ENCODE measurements at places on chromosomes 11 and 22.

GRCh38 chr11:18457450-18457849 is 1.8 kb downstream of the LDHAL6A start:
- DNase-seq: no peak

- DNase-seq: no peak
Measured at GRCh38 chr11:116348226-116348625, 424.6 kb downstream of the BUD13 start.

DNA sequence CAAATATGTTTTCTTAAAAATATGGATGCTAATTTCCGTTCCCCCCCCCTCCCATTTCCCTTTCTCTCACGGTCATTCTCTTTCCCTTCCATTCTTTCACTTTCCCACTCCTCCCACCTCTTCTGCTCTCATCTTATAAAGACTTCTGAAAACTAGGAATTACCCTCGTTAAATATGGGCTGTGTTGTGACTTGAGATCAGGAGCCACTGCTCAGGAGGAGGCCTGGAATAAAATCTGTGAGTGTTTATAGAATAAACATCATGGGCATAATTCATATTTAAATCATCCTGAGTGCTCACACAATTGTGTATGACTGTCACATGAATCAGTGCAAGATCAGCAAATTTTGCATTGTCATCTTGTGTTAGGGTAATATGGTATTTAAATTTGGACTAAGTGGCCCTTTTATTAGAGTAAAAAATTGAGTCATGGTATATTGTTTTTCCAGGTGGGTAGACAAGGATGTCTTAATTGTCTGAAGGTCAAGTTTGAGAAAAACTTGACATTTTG is 208.0 kb downstream of the DDX10 start:
- no peak for DNase-seq

DNA sequence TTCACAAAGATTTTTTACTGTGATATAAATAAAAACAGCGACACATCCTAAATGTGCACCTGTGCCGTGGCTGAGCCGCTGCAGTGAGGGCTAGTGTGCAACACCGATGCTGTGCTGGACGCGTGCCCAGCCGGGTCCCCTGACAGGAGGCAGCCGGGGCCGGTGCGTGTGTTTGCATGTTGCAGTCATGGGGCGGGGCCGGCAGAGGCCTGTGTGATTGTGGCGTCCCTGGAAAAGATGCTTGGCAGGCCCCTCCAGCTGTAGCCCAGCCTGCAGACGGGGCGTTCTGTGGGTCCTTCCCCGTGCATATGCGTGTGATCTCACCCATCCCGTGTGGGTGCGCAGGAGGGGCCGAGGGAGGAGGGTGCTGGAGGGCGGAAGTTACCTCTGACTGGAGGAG is 30.6 kb downstream of the MUC6 start:
- no peak for DNase-seq

GRCh38 chr11:91158297-91158696 is 935.4 kb upstream of the CHORDC1 start:
- DNase-seq: no peak

DNA sequence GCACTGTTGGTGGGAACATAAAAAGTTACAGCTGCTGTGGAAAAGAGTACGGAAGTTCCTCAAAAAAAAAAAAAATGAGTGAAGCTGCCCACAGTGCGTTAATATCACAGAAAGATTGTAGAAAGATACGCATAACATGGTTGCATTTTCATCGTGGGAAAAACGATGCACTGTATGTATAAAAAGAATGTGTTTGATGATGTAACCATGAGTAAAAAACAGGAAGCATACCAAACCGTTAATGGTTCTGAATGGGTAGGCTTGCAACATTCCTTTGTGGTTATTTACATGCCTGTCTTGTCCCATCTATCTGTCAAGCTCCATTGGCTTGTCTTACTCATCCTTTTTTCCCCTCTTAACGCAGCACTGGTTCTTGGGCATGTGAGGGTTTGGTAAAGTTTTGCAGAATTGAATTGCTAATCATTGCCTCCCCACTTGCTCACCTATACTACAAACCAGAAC is 33.8 kb upstream of the DKK3 start:
- no peak for DNase-seq

DNA sequence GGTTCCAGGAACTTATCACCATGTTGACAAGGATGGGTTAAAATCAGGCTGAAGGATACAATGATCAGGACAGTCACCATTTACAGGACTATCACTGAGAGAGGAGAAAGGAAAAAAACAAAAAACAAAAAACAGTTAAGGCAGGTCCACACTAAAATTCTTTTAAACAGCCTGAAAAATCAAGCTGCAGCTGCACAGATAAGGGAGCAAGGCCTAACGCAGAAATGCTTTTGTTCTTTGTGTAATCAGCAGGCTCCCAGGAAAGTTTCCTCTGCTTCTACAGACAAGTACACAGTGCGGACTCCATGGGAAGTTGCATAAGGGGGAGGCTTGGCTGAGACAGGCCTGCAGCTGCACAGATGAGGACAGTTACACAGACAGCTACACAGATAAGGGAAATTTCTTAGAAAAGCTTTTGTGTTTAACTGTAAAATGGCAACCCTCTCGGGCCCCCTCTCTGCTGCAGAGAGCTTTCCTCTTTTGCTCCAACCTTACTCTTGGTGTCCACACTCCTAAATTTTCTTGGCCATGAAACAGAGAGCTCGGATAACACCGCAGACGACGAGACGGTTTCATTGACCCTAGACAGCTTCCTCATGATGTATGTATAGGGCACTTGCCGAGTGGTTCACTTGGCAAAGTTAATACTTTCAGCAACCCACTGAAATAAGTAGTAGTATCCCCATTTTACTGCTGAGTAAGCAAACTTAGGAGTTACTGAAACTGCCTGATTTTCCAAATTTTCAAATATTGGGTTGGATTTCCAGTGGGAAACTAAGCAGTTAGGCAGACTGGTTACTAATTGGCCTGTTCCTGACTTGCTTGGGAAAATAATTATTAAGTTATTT is 45.5 kb downstream of the PIWIL3 start:
- DNase-seq: no peak

GRCh38 chr11:79273781-79274180 is 167.0 kb downstream of the TENM4 start:
- no peak for DNase-seq

DNA sequence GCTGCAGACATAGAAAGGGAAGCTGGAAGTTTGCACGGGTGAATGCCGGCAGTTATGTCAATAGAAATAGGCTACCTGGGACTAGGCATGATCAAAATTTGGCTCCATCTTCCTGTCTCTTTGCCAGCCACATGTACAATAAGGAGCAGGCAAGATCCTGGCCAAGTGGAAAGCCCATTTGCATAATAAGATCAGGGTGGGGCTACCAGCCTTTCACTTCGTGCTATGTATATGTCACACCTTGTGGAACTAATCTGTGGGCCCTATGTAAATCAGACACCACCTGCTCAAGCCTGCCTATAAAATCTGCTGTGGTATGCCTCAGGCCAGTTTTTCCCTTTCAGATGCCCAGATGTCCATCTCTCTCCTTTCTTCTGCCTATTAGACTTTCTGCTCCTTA is 79.3 kb upstream of the DRD2 start:
- no peak for DNase-seq

GRCh38 chr11:62390722-62391121 is 28.1 kb upstream of the SCGB1A1 start:
- DNase-seq: no peak

GRCh38 chr11:81112718-81113117 is 1620.9 kb downstream of the FAM181B start:
- DNase-seq: no peak

- no peak for DNase-seq
Measured at GRCh38 chr11:7281079-7281478, 29.4 kb downstream of the SYT9 start.

DNA sequence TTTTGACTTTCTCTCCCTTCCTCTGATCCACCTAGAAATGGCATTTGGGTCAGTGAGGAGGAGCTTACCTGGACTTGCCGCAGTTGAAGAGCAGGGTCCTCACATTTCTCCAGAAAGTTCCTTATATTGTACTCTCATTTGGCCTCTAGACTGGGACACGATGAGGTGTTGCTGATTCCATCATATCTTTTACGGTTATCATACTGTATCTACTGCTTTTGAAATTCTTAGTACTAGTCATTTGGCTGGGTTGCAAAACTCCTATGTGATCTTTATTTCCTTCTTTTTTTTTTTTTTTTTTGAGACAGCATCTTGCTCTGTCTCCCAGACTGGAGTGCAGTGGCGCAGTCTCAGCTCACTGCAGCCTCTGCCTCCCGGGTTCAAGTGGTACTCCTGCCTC is 58.7 kb upstream of the FAM181B start:
- no peak for DNase-seq

DNA sequence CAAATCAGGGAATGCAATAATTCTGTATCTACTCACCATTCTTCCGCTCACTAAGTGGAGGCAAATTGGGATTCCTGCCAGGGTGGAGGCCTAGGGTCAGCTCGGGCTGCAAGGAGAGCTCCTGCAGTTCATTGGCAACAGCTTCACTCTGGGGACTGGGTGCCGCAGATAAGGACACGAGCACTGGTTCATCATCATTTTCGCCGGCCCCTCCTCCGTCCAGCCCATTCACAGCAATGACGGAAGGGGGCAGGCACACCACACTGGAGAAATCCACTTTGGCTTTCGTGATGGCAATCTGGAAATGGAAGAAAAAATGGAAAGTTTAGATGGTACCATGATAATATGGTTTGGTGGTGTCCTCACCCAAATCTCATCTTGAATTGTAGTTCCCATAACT is 84.4 kb downstream of the MRTFA start:
- DNase-seq: no peak

DNA sequence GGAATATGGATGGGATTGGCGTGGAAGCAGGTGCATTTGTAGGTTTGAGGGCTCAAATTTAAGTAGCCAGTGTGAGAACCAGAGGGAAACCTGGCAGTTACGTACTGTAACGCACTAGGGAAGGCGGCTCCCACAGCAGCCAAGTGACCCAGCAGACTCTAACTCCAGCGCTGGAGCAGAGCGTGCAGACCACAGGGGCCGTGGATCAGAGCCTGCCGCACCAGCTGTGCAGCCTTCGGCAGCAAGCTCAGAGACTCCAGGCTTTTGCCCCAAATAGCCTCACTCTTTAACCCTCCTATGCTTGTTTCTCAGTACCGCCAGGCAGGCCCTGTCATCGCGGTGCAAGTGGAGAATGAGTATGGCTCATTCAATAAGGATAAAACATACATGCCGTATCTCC is 12.3 kb downstream of the GLB1L3 start:
- DNase-seq: no peak

- DNase-seq: no peak
Measured at GRCh38 chr11:3959903-3960265, 104.4 kb downstream of the STIM1 start.

- DNase-seq: no peak
Measured at GRCh38 chr22:49713003-49713402, 114.7 kb downstream of the BRD1 start.

DNA sequence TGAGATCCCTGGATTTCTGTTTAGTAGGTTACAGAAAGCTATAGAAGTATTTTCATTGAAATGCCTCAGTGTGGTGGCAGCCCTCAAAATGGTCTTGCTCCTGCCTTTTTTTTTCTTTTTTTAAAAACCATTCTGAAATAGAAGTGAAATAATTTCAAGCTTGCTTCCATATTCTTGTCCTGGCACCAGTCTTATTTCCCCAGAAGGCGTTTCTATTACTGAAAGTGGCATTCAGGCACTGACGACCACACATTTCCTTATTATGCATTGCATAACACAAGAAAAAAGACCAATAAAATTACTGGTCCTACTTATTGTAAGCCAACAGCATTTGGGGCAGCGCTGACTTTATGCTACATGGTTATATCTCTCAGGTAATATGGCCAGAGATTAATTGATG is 24.5 kb upstream of the LRRC4C start:
- no peak for DNase-seq

DNA sequence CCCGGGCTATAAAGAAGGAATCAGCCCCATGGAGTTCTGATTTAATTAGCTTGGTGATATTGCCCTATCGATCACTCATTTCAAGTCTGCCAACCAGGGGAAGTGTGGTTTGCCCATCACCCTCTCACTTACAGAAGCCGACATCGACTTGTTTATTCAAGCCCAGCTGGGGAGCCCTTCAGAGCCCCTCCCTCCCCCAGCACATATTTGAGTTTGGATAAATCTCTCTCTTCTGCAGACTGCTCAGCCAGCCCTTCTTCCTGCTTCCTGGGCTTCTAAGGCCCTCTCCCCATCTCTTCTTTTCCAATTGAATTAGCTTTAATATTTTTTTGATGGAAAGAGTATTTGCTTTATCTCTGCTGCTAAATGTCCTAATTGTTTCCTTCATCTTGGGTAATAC is 299.0 kb downstream of the MIAT start:
- DNase-seq: no peak

DNA sequence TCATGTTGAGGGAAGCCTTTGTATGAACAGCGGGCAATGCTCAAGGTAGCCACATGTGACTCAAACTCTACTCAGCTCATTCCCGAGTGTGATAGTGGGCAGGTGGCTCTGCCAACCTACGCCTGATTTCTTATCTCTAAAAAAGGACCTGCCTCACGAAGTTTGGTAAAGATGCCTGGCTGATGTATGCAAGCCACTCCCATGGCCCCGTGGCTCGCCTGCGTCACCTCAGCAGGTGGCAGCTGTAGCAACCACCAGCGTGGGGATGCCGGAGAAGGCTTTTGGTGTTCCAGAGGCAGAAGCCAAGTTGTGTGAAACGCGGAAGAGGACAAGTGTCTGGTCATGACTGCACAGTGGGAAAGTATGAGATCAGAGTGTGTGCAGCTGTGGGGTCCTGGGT is 5.4 kb downstream of the FADS2 start:
- DNase-seq: no peak

GRCh38 chr22:32518848-32519247 is 44.2 kb downstream of the FBXO7 start:
- DNase-seq: no peak

GRCh38 chr22:28938286-28938833 is 55.0 kb downstream of the ZNRF3 start:
- DNase-seq: no peak

- no peak for DNase-seq
Measured at GRCh38 chr11:114315749-114316368, 19.7 kb downstream of the NNMT start.

DNA sequence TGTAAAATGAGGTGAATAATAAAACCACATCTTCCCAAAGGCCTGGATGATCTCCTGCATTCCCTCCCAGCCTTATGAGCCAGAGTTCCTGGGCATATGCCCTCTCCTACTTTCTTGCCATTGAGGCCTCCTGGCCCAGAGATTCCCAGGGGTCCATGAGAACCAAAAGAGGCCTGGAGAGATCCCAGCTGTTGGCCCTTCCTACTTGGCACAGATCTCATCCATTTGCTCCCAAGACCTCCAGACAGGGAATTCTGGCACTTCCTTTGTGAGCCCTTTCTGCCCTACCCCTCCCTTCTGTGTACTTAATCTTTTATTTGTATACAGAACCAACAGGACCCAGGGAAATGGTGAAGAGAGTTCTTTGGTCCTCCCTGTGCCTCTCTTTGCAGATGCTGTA is 21.4 kb downstream of the POU2F3 start:
- DNase-seq: no peak
